GM23248 (cell line): ENCODE measurements at places on chromosomes 2 and 18. TPM values are rescaled to one million over a fixed set of nuclear protein-coding genes. Genes with fewer than 3 reads are reported as not detected.

The MPP4 gene
- 3.5 and 3.6 TPM in 2 replicates for polyA plus RNA-seq

The CRYBA2 gene
- polyA plus RNA-seq: not detected in 2 replicates

The ANKAR gene
- 3.1 and 3.8 TPM in 2 replicates for polyA plus RNA-seq

- no peak for DNase-seq
Observed at GRCh38 chr2:205609113-205609512, 73.2 kb upstream of the NRP2 start.

DNA sequence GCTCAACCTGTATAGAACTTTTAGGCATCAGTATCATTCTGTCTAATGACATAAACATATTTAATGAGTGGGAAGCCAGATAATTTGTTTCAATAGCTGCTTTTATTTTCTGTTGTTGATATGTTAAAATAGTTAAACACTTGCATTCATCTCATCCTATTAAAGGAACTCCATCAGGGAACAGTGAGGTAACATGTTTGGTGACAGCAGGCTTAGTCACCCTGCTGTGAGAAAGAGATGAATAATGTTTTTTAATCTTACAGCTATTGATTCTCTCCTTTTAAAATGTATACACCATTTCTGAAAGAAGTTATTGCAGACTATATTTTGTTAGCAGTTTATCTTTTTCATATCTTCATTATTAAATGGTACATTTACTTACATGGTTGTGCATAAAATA lies 123.3 kb upstream of the CWC22 start:
- DNase-seq: peak; percentile 77

GRCh38 chr2:182318466-182319220 lies 108.2 kb downstream of the PDE1A start:
- DNase-seq: peak; percentile 48

DNA sequence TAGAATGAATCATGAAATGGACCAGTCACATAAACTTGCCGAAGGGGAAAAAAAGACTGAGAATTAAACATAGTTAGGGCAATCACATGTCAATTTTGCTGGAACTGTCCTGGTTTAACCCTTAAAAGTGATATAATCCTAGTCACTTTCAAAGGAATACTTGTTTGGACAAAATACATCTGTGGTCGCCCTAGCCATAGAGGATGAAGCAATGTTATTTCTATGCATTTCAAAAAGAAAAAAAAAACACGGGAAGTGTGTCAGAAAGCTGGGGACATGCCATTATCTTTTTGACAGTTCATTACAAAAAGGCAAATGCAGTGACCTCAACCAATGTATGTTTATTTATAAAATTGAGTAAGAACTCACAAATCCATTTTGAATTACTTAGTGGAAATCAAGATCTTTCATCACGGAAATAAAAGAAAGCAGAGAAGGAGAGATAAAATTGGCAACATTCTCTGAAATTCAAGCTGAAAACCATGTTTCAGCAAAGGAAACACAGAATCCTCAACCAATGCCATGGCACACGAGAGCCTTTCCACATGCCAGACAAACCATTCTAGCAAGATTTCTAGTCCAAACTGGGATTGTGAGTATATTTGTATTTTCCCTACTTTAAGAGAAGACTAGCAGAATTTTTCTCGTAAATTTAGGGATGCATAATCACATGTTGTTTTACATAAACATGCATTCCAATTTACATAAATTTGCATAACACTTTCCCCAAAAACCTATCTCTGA lies 854.3 kb upstream of the ACVR2A start:
- peak; percentile 63 for DNase-seq
